ENCODE measurements at places on chromosomes 3 and 15.

DNA sequence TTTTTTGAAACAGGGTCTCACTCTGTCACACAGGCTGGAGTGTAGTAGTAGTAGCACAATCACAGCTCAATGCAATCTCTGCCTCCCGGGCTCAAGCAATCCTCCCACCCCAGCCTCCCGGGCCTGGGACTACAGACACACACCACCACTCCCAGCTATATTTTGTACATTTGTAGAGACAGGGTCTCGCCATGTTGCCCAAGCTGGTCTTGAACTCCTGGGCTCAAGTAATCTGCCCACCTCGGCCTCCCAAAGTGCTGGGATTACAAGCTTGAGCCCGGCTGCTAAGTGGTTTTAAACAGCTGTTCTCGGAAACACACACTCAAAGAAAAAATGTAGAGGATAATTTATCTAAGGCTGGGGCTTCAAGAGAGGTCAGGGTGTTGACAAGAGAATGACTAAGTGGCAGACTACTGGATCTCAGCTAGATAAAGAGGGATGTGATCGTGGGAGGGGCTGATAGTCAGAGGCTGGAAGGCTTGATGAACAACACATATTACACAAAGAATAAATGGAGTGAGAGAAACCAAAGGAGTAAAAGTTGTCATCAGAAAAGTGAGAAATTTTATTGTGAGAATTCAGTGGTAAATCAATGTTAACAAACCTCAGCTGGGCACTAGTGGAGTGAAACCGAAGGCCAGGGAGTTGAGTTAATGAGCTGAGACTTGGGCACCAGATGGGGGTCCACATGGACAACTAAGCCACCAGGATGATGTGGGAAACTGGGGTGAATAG is 6.7 kb downstream of the CCR5AS start:
- no peak overlapping the region for H3K27ac ChIP-seq
- H3K4me1 ChIP-seq = no peaks in the 10 kb centered on the region
- no peaks in the 10 kb centered on the region for H3K27me3 ChIP-seq
- no peaks in the 10 kb centered on the region for H3K36me3 ChIP-seq

GRCh38 chr15:70491201-70491621 is 272.1 kb downstream of the UACA start:
- peaks cover 15% of the 10 kb centered on the region for H3K4me1 ChIP-seq
- no peak overlapping the region for H3K27ac ChIP-seq
- H3K27me3 ChIP-seq = no peaks in the 10 kb centered on the region
- no peaks in the 10 kb centered on the region for H3K36me3 ChIP-seq
- no peak overlapping the region for H3K4me3 ChIP-seq
- DNase-seq = no peak

GRCh38 chr15:44435893-44436667 is 8.7 kb downstream of the CTDSPL2 start:
- H3K36me3 ChIP-seq = no peaks in the 10 kb centered on the region
- H3K27ac ChIP-seq = no peak overlapping the region
- peaks cover 3% of the 10 kb centered on the region for H3K4me1 ChIP-seq
- no peak overlapping the region for H3K4me3 ChIP-seq

GRCh38 chr15:54029081-54029480 is 50.8 kb downstream of the UNC13C start:
- no peaks in the 10 kb centered on the region for H3K4me1 ChIP-seq
- no peak overlapping the region for H3K27ac ChIP-seq
- DNase-seq = no peak
- no peaks in the 10 kb centered on the region for H3K27me3 ChIP-seq
- no peaks in the 10 kb centered on the region for H3K36me3 ChIP-seq

DNA sequence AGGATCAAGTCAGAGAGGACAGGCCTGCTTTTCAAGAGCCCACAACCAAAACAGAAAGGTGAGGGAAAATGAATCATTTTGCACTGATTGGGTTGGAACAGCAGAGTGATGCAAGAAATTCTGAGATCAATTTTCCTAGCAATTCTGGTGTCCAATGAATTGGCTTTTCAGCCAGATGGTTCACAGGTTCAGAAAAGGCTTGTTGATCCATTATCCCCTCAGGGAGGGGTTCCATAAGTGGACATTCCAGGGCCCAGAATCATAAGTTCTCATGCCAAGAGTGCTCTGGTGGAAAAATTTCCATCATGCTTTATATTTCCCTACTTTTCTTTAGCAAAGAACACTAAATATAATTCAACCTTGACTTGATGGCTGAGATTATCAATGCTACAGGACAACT is 16.2 kb downstream of the RBP2 start:
- H3K27ac ChIP-seq = no peak overlapping the region
- no peak for DNase-seq
- H3K27me3 ChIP-seq = no peaks in the 10 kb centered on the region
- H3K36me3 ChIP-seq = no peaks in the 10 kb centered on the region

DNA sequence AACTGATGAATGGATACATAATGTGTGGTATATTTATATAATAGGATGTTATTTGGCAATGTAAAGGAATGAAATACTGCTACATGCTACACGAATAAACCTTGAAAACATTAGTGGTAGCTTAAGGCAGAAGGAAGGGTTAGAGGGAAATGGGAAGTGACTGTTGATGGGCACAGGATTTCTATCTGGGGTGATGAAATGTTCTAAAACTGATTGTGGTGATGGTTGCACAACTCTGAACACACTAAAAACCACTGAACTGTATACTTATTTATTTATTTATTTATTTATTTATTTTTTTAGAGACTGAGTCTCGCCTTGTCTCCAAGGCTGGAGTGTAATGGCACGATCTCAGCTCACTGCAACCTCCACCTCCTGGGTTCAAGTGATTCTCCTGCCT is 24.8 kb upstream of the SHISA5 start:
- no peaks in the 10 kb centered on the region for H3K4me1 ChIP-seq
- H3K27me3 ChIP-seq = no peaks in the 10 kb centered on the region
- no peak overlapping the region for H3K4me3 ChIP-seq
- H3K27ac ChIP-seq = no peak overlapping the region

GRCh38 chr15:58015565-58015964 is 49.9 kb downstream of the ALDH1A2 start:
- H3K27ac ChIP-seq = no peak overlapping the region
- H3K36me3 ChIP-seq = no peaks in the 10 kb centered on the region
- no peak for DNase-seq
- H3K4me3 ChIP-seq = no peak overlapping the region

DNA sequence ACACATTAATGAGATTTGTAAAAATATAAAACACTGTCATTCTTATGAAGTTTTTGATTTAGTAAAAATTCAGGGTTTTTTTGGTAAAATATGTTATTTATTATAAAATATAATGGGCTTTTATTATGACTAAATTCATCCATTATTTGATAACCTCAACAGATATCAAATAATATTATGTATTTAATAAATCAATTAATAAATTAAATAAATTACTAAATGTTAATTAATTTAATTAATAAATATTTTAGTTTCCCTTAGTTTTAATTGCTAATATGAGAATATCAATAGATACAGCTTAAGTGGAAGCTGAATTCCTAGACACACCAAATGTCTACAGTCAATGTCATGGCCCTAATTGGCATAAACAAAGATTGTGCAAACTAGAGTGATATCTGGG is 82.3 kb upstream of the DGKG start:
- H3K36me3 ChIP-seq = no peaks in the 10 kb centered on the region
- no peak for DNase-seq
- no peaks in the 10 kb centered on the region for H3K4me1 ChIP-seq
- H3K27ac ChIP-seq = no peak overlapping the region
- H3K27me3 ChIP-seq = no peaks in the 10 kb centered on the region

DNA sequence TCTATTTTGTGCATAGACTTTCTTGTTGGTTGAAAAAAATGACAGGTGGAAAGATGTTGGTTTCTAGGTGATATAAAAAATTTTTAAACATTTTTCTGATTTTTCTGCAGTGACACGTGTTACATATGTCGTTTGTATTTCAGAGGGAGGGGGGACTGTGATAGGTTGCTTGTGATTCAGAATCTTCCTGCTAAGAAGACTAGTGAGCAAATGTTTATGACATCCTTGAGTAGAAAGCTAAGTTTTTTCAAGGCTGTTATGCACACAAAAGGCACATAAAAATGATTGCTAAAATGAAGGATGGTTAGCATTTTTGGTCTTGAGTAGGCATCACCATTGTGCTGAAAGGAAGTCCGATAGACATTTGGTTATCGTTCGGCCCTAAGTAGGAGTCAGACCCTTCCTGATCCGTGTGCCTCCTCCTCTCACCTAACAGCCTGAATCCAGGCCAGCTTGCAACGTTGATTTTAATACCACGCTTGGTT is 1.5 kb downstream of the ZNF639 start:
- H3K36me3 ChIP-seq = no peaks in the 10 kb centered on the region
- peaks cover 3% of the 10 kb centered on the region for H3K4me1 ChIP-seq
- H3K4me3 ChIP-seq = peak overlapping the region; percentile 77
- no peaks in the 10 kb centered on the region for H3K27me3 ChIP-seq
- H3K27ac ChIP-seq = no peak overlapping the region

DNA sequence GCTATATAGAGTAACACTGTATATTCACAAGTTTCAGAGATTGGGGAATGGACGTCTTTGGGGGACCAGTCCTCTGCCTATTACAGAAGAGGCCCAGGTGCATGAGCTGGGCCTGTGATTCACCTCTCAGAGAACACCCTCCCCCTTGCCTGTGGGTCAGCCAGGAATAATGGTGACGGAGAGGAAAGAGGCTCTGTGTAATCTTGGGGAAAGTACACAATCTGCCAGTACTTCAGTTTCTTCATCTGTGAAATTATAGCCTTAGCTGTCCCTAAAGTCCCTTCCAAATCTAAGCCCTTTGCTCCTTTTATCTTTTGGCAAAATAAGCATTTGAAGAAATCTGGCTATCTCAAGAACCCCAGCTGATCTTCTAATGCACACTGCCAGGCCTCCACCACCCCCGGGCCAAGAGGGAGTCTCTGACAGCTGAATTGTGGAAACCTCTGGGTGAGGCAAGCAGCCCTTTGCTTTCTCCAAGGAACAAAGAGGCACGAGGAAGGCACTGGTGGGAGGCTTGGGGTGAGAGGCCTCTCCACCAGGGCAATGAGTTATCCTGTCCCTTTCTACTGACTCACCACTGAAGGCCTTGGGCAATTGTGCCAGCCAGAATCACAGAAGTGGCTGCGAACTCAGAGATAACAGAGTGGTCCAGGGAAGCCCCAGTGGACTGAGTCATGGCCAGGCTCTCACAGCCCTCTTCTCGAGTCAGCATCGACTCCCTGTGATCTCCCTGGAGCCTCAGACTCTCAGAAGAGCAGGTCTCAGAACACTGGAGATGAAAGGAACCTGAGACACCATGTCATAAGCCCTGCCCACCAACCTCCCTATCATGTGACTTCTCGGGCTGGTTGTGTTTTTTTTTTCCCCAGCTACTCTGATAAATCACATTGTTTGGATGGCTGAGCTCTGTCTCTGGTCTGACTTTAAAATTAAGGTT is 31.8 kb downstream of the CCNL1 start:
- peak overlapping the region; percentile 60 for H3K27ac ChIP-seq
- H3K27me3 ChIP-seq = no peaks in the 10 kb centered on the region
- H3K4me3 ChIP-seq = no peak overlapping the region
- H3K4me1 ChIP-seq = peaks cover 6% of the 10 kb centered on the region

DNA sequence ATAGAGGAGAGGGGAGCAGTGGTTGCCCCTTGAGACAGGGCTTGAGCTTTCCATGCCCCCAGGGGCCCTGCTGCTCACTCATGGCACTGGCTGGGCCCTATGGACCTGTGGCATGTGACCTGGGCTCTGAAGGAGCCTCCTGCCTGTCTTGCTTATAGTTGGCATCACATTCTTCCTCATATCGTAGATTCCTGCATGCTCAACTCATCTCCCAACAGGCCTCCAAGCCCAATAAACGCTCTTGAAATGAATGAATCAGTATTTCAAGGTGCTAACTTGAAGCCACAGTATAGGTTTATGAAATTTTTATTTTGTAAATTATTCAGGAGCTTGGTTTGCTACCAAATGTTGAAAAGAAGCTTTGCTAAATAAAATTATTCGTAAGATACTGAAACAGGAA is 93.3 kb upstream of the SLC7A14 start:
- H3K4me3 ChIP-seq = no peak overlapping the region
- DNase-seq = no peak
- no peaks in the 10 kb centered on the region for H3K27me3 ChIP-seq
- H3K4me1 ChIP-seq = no peaks in the 10 kb centered on the region
- no peaks in the 10 kb centered on the region for H3K36me3 ChIP-seq

DNA sequence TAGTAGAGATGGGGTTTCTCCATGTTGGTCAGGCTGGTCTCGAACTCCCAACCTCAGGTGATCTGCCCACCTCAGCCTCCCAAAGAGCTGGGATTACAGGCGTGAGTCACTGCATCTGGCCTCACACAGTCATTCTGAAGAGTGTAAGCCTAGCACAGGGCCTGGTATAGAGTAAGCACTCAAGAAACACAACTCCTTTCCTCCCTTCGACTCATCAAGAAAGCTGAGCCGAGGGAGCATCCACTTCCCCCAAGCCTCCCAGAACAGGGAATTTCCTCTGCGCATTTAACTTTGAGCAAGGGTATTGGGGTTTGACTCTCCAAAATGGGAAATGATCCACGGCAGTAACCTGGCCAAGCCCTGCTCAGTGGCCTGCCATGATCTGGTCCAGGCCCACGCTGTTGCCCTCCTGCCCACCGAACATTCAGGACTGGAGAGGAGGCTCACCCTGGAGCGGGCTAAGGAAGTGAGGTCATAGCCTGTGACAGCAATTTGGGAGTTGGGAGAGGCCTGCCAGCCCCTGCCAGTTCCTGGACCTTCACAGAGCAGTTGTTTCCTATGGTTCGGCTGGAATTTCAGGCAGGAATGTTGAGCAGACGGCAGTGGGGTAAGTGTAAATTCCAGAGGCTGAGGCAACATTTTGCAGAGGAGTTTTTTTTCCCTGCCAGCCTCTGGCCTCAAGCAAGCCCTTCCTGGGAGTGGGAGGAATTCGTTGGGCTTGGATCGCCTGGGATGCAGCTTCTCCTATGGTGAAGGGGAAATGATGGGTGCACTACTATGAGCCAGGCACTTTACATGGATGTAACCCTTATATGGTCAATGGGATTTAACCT is 21.2 kb upstream of the SMAD3 start:
- no peak overlapping the region for H3K27ac ChIP-seq
- H3K4me3 ChIP-seq = no peak overlapping the region
- no peak for DNase-seq
- H3K36me3 ChIP-seq = no peaks in the 10 kb centered on the region
- H3K4me1 ChIP-seq = peaks cover 15% of the 10 kb centered on the region
- no peaks in the 10 kb centered on the region for H3K27me3 ChIP-seq

DNA sequence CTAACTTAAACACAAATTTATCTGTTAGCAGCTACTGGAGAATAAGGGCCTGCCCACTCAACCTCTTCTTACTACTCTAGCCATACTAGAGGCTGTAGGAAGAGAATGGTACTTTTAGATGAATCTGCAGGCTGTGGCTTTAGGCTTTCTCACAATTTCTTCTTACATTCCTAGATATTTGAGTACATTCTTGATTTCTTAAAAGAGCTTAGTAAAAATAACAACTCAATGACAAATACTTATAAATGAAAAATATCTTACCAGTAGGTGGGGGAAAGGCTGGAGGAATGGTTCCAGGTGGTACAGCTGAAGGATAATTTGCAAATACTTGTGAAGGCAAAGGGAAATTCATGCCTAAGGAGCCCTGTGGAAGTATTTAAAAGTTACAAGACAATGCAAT is 92.9 kb upstream of the GK5 start:
- H3K36me3 ChIP-seq = no peaks in the 10 kb centered on the region
- H3K27ac ChIP-seq = no peak overlapping the region
- H3K4me1 ChIP-seq = no peaks in the 10 kb centered on the region
- no peak for DNase-seq

Measured in ovary (tissue), 10 donors.